AG08395 (cell line): ENCODE measurements at places on chromosomes 7 and 10.
A peak's percentile ranks its signal among the peaks of the same experiment; 100 is the strongest.

GRCh38 chr7:3835109-3835508 lies 534.1 kb downstream of the SDK1 start:
- DNase-seq, result no peak

- DNase-seq, result peak; percentile 70
Measured at GRCh38 chr10:5076615-5077014, 17.6 kb upstream of the AKR1C3 start.

DNA sequence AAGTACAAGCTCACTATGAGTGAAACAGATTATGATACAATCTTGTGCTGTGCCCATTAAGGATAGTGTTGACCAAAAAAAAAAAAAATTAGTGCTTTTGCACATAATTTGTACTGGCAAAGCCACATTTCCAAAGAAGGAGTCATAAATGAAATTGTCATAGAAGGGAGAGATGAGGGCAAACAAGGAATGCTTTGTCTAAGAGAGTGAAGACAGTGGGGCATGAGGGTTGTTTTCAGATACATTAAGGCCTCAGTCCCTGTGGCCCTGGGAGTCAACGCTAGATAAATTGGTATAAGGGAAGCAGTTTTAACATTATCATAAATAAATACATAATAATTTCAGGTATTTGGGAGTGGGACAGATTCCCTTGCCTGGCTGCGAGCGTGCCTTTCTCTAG lies 267.5 kb upstream of the PRKCQ start:
- no peak for DNase-seq

DNA sequence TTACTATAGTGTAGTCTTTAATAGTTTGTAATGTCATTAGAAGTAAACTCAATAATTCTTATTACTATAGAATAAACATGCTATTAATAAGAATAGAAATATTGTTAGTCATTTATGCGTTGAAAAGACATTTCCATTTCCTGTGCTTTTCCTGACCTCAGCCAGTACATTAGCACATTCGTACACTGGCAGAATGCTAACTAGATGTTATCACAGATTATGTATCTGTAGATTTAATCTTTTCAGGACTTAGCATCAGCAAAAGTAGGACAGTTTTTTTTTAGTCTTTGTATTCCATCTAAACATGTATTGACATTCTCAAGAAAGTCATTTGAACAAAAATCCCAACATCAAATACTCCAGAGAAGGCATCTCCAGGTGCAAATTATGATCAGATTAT lies 158.5 kb downstream of the EXOC4 start:
- DNase-seq, result no peak

GRCh38 chr7:36209814-36210183 lies 56.7 kb downstream of the EEPD1 start:
- DNase-seq, result no peak

- DNase-seq, result no peak
Measured at GRCh38 chr7:142349670-142350405, 92.0 kb upstream of the PRSS58 start.

- DNase-seq, result no peak
Measured at GRCh38 chr7:620885-621284, 101.2 kb upstream of the PDGFA start.

GRCh38 chr7:93895859-93896600 lies 5.5 kb upstream of the TFPI2 start:
- no peak for DNase-seq

DNA sequence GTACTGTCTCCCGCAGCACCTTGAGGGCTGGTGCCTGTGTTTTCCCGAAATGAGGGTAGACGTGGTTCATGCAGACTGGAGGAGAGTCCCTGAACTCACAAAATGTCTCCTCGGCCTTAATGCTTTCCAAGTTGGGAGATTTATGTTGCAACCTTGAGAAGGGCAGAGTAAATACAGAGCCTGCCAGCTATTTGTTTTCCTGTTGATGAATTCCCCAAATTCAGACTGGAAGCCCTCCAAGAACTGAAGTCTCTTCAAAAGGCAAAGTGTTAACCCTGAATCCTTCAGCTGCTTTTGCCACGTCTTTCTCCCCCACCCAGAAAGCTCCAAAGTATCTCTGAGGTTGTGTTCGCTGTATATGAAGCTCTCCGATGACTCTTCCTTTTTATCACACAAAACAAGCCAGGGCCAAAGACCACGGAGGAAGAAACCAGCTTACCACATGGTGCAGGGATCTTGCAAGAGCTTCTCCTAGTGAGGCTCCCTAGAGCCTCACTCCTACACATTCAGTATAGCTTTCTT lies 254.7 kb upstream of the NFE2L3 start:
- no peak for DNase-seq
